Natural killer cell treated with Interleukin-12 subunit alpha and Interleukin-12 subunit beta and Interleukin-15 and Interleukin-18, amount 100 ng/mL, for 72 hours (primary cell): ENCODE measurements at places on chromosomes 1 and 21.

GRCh38 chr1:119374208-119374874, 5.8 kb downstream of the HAO2 start:
- no peak for DNase-seq

- no peak for DNase-seq
Observed at GRCh38 chr1:81915937-81916336, 115.2 kb downstream of the ADGRL2 start.

DNA sequence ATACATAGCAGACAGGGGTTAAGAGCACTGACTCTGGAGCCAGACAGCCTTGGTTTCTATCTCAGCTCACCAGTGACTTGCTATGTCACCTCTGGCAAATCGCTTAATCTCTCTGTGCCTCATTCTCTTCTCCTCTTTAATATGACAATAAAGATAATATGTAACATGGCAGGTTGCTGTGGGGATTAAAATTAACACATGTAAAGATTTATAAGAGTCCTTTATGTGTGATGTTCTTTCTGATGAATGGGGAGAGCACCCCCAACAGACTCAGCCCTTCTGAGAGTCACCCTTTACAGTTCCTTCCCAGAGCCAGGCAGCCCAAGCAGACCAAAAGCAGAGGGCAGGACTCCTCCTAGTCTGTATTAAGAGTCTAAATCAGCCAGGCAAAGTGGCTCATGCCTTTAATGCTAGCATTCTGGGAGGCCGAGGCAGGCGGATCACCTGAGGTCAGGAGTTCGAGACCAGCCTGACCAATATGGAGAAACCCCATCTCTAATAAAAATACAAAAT, 76.5 kb upstream of the SDC3 start:
- no peak for DNase-seq

DNA sequence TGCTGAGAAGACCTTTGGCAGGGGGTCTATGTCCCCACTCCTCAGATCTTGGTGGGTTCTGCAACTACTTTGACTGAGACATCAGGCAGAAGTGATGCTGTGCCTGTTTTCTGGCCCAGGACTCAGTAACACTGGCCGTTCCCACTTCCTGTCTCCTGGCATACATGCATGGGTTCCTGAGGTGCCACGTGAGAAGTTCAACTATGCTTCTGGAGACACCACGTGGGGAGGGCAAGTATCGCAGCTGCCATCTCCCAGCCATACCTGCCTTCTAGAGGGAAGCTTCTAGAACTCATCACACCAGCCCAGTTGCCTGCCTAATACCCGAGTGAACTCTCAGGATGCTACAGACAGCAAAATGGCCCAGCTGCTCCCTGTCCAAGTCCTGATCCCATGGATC, 65.8 kb downstream of the TRABD2B start:
- no peak for DNase-seq

GRCh38 chr1:28170001-28170596, 6.4 kb downstream of the PTAFR start:
- DNase-seq, result no peak

DNA sequence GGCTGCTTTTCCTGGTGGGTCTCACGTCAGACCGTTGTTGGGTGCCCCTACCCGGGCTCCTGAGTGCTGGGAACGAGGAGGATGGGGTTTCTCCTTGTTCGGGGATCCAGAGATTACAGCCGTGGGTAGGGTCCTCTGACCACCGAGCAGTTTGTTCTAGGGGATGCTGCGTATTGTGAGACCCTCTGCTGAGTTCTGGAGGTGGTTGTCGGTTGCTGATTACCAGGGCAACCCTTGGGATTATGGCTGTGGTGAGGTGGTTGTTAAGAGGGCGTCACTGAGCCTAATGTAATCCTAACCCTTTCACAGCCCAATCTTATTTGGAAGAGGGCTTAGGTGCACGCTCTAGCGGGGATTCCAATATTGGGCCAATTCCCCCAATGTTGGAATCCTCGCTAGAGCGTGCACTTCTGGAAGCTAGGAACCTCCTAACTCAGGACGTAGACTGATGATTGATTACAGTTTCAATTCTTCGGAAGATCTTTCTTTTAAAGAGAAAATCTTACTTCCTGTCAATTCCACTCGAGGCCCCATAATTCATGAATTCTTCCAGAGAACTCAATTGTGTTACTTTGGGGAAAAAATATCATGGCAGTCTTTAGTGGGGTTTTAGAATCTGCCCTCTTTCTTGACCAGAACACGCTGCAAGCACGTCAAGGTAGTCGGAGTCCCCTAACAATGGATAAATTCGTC, 483 bp downstream of the TCEANC2 start:
- DNase-seq, result no peak

GRCh38 chr1:109296782-109297181, 10.0 kb downstream of the MYBPHL start:
- no peak for DNase-seq

GRCh38 chr1:53068314-53069099, 6.5 kb downstream of the PODN start:
- DNase-seq, result no peak

DNA sequence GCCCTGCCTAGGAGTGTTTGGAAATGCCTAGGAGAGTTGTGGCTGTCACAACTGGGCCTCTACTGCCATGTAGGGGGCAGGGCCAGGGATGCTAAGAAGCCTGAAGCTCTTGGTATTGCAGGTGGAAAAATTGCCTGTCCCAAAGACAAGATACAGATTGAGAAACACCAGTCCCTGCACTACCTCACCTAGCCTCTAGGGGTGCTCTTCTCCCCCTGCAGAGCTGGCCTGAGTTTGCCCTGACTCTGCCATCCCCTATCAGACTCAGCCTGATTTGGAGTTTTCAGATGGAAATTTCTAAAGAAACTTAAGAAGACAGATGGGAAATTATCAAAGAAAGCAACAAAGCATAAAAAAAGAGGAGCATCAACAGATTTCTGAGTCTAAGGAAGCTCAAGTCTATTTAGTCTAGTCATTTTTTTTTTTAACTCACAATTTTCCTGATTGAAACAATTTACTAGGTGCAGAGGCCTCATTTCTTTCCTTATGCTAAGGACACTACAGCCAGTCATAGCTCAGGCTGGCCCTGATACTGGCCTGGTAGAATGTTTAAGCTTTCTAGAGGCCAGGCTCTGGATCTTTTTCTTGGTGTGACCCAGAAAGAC, 61.4 kb upstream of the LRRN2 start:
- no peak for DNase-seq

- DNase-seq, result no peak
Observed at GRCh38 chr1:25253911-25254310, 6.7 kb upstream of the RSRP1 start.

- no peak for DNase-seq
Observed at GRCh38 chr1:40312238-40313205, 4.6 kb downstream of the COL9A2 start.

- DNase-seq, result no peak
Observed at GRCh38 chr1:26693599-26694572, 1.9 kb upstream of the ARID1A start.

DNA sequence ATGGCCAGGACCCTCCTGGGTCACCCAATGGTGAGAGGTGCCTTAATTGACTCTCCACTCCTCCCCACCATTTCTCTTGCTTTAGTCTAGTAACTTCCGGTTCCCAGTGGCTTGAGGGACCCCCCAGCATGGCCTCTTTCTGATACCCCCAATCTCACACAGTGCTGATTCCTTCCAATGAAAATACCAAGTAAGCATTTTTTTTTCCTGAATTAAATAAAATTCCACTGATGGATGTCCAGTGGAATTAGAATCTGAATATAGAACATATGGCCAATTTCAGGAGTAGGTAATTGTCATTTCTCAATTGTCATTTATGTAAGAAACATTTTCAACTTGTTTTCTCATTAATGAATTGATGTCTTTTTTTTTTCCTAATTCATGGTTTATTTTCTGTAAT, 9.5 kb downstream of the NOS1AP start:
- no peak for DNase-seq

GRCh38 chr1:193417403-193417802, 231.0 kb upstream of the B3GALT2 start:
- DNase-seq, result no peak

DNA sequence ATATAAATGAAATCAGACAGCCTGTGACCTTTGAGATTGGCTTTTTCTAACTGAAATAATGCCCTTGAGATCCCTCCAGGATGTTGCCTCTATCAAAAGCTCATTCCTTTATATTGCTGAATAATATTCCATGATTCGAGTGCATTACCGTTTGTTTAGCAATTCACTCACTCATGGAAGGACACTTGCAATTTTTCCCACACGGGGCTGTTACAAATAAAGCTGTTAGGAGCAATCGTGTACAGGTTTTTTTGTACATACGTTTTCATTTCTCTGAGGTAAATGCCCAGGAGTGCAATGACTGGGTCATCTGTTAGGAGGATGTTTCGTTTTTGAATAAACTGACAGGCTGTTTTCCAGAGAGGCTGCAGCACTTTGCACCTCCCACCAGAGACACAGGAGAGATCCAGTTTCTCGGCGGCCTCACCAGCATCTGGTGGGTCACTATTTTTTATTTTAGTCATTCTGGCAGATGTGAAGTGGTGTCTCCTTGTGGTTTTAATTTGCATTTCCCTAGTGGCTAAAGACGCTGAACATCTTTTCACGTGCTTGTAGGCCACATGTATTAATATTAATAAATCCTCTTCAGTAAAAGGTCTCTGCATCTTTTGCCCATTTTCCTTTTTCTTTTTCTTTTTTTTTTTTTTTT, 11.0 kb downstream of the PRDM15 start:
- DNase-seq, result no peak

DNA sequence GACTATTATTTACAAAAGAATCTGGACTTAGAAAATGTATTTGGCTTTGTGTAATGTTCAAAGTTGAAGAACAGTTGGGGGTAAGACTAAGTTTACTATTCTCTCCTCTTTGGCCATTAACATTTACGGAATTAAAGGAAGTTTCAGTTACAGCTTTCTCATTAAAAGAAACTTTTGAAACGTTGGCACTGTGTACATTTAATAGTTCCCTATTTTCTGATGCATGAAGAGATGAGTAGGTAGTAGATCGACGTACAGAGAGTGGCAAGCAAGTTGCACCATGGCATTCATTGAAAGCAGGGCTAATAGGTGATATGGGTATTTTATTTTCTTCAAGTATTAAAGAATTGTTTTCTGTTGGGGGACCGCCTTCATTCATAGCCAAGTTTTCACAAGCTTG, 3.2 kb downstream of the ASPM start:
- DNase-seq, result no peak

DNA sequence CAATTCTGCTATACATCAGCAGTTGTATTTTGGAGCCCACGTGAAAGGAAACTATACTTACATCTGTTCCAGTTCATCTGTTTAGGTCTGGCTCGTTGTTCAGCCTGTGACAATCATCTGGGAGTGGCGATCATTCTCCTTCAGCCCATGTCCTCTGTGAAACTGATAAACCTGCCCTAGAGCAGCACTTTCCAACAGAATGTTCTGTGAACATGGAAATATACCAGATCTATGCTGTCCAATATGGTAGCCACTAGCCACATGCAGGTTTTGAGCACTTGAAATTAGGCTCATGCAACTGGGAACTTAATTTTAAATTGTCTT, 24.5 kb upstream of the COQ8A start:
- DNase-seq, result no peak

DNA sequence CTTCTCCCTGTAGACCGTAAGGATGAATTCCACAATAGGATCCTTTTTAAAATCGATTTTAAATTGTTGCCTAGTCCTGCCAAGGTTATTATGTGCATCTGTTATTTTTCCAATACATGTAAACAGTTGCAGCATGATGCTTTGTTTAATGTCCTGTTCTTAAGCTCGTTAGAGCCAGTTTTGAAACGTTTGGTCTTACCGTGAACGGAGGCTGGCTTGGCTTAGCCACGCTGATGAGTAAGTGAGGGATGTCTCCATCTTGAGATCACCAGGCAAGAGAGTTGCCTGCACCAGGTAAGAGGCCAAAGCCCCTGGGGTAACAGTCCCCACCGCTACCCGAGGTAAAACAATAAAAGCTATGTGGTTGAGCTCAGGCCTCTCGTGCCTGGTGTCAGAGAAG, 17.3 kb downstream of the CSTB start:
- DNase-seq, result no peak

- DNase-seq, result no peak
Observed at GRCh38 chr1:117670976-117671780, 65.3 kb downstream of the TENT5C start.

- no peak for DNase-seq
Observed at GRCh38 chr1:151846686-151847237, 6.8 kb downstream of the THEM5 start.

GRCh38 chr1:156987715-156988114, 57.8 kb downstream of the ARHGEF11 start:
- no peak for DNase-seq

- no peak for DNase-seq
Observed at GRCh38 chr1:47824297-47824696, 172.9 kb downstream of the TRABD2B start.

DNA sequence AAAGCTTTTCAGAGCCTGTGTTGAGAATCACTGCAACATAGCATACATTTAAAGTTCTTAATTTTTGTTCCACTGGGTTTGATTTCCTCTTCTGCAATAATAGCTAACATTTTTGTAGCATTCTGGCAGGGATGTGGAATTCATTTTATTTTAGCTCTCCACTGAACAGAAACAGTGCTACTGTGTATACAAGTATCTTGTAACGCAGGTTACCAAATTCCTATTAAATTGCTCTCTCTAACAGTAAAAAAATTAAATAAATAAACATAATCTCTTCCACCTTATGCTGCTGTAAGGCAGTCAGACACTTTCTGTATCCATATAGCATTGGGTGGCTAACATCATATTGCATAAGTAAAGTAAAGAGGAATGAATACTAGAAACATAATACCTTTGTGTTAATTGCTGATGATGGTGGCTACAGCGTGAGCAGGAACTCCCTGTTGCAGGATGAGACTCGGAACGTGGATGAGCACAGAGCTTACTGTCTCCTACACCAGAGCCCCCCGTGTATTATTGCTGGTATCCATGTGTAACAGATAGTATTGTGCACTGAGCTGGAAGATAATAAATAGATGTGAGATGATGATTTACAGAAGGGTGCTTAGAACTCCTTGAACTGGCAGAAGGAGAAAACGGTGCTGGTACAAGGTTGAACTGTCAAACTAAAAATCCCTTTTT, 276.9 kb upstream of the SNX7 start:
- DNase-seq, result no peak

- no peak for DNase-seq
Observed at GRCh38 chr1:83670909-83671565, 327.9 kb downstream of the TTLL7 start.

DNA sequence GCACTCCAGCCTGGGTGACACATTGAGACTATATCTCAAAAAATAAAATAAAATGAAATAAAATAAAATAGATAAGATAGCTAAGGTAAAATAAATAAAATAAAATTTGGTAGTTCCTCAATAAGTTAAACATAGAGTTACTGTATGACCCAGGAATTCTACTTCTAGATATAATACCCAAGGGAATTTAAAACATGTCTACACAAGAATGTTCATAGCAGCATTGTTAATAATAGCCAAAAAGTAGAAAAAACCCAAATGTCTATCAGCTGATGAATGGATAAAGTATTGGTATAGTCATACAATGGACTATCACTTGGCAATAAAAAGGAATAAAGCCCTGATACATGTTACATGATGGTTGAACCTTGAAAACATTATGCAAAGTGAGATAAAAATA, 47.8 kb downstream of the CEP350 start:
- no peak for DNase-seq

- DNase-seq, result no peak
Observed at GRCh38 chr1:33182896-33183295, 1.1 kb upstream of the TRIM62 start.

- DNase-seq, result no peak
Observed at GRCh38 chr1:940107-941014, 16.6 kb downstream of the SAMD11 start.

- DNase-seq, result no peak
Observed at GRCh38 chr1:39925721-39926342, 24.1 kb upstream of the MYCL start.
